Stimulated activated CD4-positive, alpha-beta T cell treated with anti-CD3 and anti-CD28 coated beads, Interleukin-15, amount 100 ng/mL, for 24 hours (primary cell): ENCODE measurements at places on chromosomes 12 and 14.
A peak's percentile ranks its signal among the peaks of the same experiment; 100 is the strongest.

DNA sequence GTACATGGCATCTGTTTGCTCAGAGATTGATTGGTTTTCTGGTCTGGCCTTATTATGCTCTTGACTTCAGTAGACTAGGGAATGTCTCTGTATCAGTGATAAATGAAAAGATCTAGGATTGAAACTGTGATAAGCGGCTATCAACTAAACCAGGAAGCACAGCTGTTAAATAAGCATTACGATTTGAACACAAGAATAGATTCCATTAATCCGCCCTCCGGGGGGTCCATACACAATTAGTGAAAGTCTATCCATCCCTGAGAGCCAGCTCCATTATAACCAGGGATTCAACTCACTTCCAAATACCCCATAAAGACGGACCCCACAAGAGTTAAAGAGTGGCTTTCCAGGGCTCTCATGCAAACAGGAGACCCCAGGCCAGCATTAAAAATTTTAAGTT is 279.0 kb downstream of the GRIN2B start:
- DNase-seq: no peak

- DNase-seq: no peak
These were observed 186.3 kb upstream of the NUDT4 start for GRCh38 chr12:93191423-93191822.

GRCh38 chr14:100571837-100572236 is 15.4 kb downstream of the BEGAIN start:
- no peak for DNase-seq

- DNase-seq: no peak
These were observed 206.6 kb downstream of the CACNA1C start for GRCh38 chr12:2259369-2259768.

DNA sequence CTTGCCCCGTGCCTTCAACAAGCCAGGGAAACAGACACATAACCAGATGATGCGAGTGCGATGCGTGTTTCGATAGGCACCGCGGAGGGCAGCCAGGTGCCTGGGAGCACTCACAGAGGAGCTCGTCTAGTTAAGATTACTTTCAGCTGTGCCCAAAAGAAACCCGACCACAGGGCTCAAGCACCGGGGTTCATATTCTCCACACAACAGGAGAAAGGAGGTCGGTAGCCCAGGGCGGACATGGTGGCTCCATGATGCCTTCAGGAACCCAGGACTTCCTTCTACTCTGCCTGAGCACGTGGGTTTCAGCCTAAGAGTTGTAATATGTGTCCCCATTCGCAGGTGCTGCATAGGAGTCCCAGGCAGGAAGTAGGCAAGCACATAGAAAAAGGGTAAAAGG is 53.7 kb upstream of the DDX11 start:
- DNase-seq: no peak

DNA sequence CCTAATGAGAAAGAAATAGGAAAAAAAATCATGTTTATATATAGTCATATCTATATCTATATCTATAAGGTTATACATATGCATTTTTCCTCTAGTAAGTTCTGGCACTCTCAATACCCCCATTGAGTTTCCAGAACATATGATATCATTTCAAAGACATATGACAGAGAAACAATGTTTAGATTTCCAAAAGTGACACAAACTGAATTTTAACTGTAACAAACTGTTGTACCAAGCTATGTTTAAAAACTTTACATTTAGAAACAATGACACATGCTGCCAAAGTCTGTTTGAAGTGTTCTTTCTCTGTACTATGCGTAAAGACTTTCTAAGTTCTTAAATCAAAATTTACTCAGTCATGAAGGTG is 171.6 kb downstream of the PRKD1 start:
- DNase-seq: no peak

DNA sequence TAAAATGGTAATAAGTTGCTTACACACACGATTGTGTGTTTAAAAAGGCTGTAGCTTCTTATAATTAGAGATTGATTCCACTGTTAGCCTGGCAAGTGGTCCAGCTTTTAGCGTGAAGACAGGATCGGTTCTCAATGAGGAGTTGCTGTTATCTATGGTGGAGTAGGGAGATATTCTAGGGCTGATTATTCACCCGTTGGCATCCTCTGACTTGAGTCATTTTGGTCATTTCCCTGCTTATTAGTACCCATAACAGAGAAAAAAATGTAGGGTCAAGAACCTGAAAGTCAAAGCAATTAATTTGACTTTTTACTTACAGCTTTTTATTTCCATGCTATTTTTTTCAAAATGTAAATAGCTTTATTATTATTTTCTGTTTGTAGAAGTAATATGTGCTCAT is 76.0 kb downstream of the KCNK13 start:
- DNase-seq: no peak

DNA sequence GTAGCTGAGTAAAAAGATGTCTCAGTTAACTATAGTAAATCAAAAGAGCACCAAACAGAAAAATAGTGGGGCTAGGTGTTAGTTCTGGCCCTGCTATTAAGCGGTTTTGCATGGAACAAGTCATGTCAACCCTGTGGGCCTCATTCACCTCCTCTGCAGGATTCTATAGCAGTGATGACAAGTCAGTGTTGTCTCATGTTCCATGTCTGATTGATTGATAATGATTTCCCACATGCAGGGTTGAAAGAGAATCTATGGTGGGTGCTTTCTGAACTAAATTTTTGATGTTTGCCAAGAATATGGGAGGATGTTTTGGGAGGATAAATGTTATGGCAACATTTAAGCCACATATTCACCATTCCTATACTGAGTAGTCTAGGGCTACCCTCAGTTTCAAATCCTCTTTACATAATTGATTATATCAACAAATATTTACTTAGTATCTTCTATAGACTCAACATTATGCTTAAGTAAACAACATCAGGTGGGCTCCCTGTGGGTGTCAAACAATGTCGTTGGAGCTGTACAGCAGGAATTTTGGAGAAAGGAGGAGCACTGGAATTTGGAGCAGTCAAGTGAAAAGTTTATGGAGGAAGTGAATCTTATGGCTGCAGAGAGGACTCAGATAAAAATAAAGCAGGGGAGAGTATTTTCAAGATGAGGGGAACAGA is 48.6 kb downstream of the IRAK3 start:
- no peak for DNase-seq

DNA sequence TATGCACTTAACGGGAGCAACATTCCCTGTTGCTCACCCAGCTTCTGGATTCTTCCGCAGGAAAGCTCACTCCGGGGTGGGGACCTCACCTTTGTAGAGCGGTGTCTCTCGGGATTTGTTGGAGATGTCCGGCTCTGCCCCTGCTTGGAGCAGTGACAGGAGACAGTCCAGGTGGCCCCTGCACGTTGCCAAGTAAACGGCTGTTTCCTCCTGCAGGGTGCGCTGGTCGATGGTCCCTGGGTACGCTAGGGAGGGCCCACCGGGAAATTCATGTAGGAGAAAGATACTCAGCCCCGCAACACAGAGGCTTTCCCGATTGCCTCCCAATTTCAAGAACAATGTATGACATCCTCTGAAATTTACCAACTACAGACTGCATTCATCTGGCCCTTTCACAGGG is 23.1 kb downstream of the ASB2 start:
- no peak for DNase-seq

DNA sequence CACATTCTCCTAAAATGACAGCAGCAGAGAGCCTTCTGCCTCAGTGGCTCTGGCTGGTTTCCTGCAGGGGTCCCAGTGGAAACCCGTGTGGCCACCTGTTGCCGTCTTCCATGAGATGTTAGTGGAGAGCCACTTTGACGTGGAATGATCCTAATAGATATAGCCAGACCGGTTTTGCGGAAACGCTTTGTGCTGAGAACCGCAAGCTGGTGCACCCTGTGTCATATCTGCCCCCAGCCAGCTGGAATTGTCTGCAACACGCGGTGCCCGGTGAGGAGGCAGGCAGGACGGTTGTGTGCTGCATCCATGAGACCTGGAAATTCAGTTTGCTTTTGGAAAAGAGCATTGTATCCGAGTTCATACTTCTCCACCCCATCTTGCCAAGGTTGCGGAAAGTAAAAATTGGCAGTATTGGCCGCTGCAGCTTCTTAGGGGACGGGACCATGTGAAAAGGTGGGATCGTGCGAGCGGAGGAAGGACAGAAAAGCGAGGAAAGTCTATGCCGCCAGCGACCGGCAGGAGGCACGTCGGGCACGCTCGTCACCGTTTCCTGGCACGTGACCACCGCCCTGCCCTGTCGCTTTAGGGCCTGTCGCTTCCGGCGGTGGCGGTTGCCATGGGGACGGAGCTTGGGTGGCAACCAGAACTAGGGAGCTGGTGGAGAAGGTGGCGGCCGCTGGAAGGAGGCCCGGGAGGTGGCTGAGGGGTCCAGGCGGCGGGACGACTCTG is at the start of gene CFAP251:
Gene CFAP251, plus strand, starts transcription at position 643 of the 729 bp plus-strand sequence. CDS start 2,714 bp downstream, outside the sequence.
- peak; percentile 98 for DNase-seq

- no peak for DNase-seq
These were observed 760.4 kb upstream of the TBX3 start for GRCh38 chr12:115444346-115444745.

GRCh38 chr12:1054117-1054870 is 63.3 kb downstream of the ERC1 start:
- DNase-seq: no peak

- no peak for DNase-seq
These were observed 11.5 kb downstream of the FUT8 start for GRCh38 chr14:65423982-65424381.

DNA sequence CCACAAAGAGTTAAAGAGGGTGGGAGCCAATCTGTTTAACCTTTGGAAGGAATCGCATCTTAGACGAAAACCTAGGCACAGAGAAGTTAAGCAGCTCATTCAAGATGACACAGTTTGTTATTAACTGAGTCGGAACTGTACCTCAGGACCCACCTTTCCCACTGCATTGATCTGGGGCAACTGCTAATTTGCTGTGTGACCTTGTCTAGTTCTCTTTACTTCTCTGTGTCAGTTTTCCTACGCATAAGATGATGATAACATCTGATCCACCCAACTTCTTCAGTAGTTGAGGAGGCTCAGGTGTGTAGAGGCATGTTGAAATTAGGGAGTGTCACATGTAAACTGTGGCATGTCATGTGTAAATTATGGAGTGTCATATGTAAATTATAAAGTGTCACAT is 186.2 kb downstream of the ZFP36L1 start:
- no peak for DNase-seq

DNA sequence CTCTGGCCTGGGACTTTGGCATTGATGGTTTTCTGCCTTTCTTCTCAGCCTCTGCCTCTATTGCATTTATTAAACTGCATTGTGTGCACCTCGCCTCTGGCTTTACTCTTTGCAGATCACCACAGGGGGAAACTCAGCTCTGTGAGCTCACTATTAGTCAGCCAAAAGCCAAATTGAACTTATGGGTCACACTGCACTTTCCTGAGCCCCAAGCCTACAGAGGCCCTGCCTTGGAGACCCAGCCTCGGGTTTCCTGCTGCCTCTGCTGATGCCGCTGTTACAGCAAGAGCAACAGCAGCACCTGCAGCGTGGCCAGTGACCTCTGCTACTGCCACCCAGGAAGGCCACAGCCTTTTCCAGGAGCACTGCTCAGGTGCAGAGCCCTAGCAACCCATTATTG is 122.5 kb downstream of the DAD1 start:
- no peak for DNase-seq

DNA sequence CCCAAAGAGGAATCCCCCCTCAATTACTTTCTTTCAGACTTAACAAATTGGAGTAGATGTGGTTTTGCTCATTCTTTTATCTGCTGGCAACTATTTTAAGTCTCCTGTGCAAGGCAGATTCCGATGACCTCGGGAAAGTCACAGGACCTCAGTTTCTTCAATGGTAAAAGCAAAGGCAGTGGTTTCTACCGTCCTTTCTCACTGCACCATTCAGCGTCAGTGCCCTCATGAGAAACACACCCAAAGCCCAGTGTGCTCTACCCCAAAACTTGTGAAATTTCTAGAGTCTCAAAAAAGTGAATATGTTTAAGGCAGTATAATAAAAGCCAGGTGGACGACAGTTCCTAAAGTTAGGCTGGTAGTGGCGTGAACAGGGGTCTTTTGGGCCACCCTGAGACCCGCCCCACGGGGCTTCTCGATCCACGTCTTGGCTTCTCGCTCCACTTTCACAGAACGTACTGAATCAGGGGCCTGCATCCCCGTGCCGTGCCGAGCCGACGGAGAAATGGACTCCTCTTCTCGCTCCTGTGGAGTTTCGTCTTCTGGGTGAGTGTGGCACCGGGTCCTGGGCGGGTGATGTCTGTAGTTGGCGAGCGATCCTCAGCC is 1.3 kb upstream of the ARHGAP5 start:
- no peak for DNase-seq

GRCh38 chr14:93231129-93231979 is 24.3 kb downstream of the UBR7 start:
- peak; percentile 14 for DNase-seq

DNA sequence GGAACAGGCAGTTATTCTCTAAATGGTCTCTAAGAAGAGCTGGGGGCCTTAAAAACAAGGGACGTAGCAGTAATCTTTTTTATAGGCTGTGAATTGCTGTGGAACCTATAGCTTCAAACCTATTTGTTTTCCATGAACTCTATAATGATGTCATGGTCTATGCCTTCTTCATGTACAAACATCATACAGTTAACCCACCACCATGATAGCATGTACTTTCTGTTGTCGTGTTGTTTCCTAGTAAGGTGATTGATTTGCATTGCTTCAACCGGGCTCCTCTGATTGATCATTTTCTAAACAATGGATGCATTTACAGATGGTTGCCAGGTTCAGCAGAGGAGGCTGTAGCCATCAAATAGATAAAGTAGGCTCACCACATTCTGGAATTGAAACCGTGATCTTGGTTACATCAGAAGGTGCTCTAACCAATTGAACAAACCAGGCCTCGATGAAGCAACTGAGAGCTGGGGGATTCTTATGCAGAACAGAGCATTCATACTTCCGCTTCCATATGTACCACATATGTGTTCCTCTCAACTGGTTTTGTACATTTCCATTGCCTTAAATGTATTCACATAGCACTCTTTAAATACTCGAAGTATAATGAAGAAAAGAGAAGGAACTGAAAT is 25.6 kb upstream of the PCNX1 start:
- DNase-seq: no peak

DNA sequence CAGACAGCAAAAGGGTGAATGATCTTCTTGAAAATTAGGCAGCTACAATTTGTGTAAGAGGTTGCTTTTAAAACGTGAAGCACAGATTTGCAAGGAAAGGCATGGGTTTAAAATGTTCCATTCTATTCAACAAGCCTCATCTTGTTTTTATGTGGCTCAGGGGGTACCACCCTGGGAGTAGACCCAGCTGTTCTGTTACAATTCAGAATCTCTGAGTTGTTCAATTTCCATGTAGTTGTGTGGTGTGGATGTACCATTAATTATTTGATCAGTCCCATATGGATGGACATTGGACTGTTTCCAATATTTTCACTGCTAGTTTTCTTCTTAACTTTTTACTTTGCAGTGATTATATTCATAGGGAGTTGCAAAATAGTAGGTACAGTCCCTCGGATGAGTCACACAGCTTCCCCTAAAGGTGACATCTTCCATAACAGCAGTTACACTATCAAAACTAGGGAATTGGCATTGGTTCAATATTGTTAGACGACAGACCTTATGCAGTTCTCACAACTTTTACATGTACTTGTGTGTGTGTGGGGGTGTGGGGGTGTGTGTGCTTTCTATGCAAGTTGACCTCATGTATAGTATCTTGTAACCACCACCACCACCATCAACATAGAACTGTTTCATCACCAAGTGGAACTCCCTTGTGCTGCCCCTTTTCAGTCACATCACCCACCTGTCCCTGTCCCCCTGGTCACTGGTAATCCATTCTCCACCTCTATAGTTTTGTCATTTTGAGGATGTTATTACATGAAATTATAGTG is 59.0 kb upstream of the CAPRIN2 start:
- no peak for DNase-seq
